ENCODE measurements at places on chromosomes 1 and 21.

DNA sequence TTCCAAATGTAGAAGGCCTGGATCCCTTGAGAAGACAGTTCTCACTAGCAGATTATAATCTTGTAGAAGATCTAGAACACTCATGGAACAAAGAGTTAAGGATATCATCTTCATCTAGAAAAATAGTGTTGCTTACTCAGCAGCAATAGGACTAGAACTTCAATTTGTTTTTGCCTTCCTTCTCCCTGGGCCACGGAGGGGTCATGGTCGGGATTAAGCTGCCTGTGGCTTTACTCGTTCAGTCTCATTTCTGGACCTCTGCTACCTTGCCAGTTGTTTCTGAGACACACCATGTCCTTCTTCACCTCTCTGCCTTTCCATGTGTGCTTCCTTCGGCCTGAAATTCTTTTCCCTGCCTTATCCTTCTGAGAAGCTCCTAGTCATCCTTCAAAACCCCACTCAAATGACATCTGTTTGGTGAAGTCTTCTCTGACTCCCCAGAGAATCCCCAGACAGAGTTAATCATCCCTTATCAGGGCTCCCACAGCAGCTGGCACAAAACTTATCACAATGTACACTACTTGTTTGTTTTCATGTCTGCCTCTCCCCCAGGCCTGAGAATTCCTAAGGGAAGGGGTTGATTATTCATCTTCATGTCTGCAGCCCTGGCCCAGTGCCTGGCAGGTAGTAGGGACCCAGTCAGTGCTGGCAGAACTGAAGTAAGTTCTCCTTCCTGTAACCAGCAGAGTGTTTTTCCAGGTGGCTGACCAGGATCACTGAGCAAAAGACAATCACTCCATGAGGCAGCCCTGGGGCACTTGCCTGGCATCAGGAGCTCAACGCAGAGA is 15.5 kb upstream of the SNX27 start:
- DNase-seq = no peak

GRCh38 chr1:48093696-48094528 is 96.7 kb upstream of the TRABD2B start:
- DNase-seq = peak; percentile 69

- DNase-seq = no peak
These were observed 18.2 kb downstream of the SCCPDH start for GRCh38 chr1:246742396-246742795.

- DNase-seq = no peak
These were observed 17.4 kb downstream of the KIAA0319L start for GRCh38 chr1:35539824-35540261.

- no peak for DNase-seq
These were observed 29.6 kb downstream of the CFAP74 start for GRCh38 chr1:1973716-1974642.
